Cardiac muscle cell (in vitro differentiated cells and primary cell): ENCODE measurements at places on chromosomes 3 and 15. TPM values are rescaled to one million over a fixed set of nuclear protein-coding genes. Genes with fewer than 3 reads are reported as not detected.
A peak's percentile ranks its signal among the peaks of the same experiment; 100 is the strongest.

Gene CKMT1A
- 1.4 and 5.9 TPM in 2 replicates for total RNA-seq

GRCh38 chr3:29521293-29521692 is 240.4 kb downstream of the RBMS3 start:
- H3K27ac ChIP-seq: peak overlapping the region; percentile 59
- peaks cover 39% of the 10 kb centered on the region for H3K4me1 ChIP-seq
- no peak for DNase-seq
- no peaks in the 10 kb centered on the region for H3K36me3 ChIP-seq
- no peaks in the 10 kb centered on the region for H3K27me3 ChIP-seq
- H3K4me3 ChIP-seq: no peak overlapping the region

GRCh38 chr15:69664572-69665571 is 212.3 kb downstream of the RPLP1 start:
- H3K27ac ChIP-seq: no peak overlapping the region
- no peaks in the 10 kb centered on the region for H3K36me3 ChIP-seq
- H3K27me3 ChIP-seq: no peaks in the 10 kb centered on the region
- no peaks in the 10 kb centered on the region for H3K4me1 ChIP-seq
- H3K4me3 ChIP-seq: no peak overlapping the region

DNA sequence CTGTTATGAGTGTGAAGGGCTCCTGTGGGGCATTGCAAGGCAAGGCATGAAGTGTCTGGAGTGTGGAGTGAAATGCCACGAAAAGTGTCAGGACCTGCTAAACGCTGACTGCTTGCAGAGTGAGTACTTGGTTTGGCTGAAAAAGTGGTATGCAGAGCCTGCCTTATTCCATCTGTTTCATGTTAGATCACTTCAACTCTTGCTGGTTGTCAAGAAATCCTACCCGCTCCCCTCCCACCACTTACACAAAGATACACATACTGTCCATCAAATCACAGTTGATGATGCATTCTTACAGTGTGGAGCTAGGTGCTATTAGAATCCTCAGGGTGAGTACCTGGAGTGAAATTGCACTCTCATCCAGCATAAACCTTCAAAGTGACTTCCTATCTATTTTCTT is 272.1 kb downstream of the UNC13C start:
- H3K4me1 ChIP-seq: no peaks in the 10 kb centered on the region
- H3K36me3 ChIP-seq: no peaks in the 10 kb centered on the region
- H3K27me3 ChIP-seq: no peaks in the 10 kb centered on the region
- no peak overlapping the region for H3K4me3 ChIP-seq
- DNase-seq: peak; percentile 5
- H3K27ac ChIP-seq: no peak overlapping the region

DNA sequence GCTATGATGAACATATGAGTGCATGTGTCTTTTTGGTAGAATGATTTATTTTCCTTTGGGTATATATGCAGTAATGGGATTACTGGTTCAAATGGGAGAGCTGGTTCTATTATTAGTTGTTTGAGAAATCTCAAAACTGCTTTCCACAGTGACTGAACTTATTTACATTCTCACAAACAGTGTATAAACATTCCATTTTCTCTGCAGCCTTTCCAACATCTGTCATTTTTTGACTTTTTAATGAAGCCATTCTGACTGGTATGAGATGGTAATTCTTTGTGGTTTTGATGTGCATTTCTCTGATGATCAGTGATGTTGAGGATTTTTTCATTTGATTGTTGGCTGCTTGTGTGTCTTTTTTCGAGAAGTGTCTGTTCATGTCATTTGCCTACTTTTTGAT is 1124.2 kb downstream of the NAALADL2 start:
- H3K36me3 ChIP-seq: no peaks in the 10 kb centered on the region
- no peak overlapping the region for H3K4me3 ChIP-seq
- H3K27ac ChIP-seq: no peak overlapping the region
- no peaks in the 10 kb centered on the region for H3K4me1 ChIP-seq
- DNase-seq: no peak
- H3K27me3 ChIP-seq: no peaks in the 10 kb centered on the region

- no peak overlapping the region for H3K4me3 ChIP-seq
- DNase-seq: no peak
- no peak overlapping the region for H3K27ac ChIP-seq
These were observed 22.3 kb upstream of the ACP3 start for GRCh38 chr3:132294906-132295305.

Gene RGMA
- total RNA-seq: 3.4 and 4.8 TPM in 2 replicates

Gene SEMA3B
- total RNA-seq: 16.7 and 25.9 TPM in 2 replicates

GRCh38 chr3:172550347-172550943 is 27.2 kb upstream of the TNFSF10 start:
- no peaks in the 10 kb centered on the region for H3K36me3 ChIP-seq
- no peak overlapping the region for H3K4me3 ChIP-seq
- peak; percentile 84 for DNase-seq
- no peaks in the 10 kb centered on the region for H3K27me3 ChIP-seq

- DNase-seq: no peak
- H3K27ac ChIP-seq: no peak overlapping the region
These were observed 504.1 kb upstream of the CDIN1 start for GRCh38 chr15:36075333-36075732.

DNA sequence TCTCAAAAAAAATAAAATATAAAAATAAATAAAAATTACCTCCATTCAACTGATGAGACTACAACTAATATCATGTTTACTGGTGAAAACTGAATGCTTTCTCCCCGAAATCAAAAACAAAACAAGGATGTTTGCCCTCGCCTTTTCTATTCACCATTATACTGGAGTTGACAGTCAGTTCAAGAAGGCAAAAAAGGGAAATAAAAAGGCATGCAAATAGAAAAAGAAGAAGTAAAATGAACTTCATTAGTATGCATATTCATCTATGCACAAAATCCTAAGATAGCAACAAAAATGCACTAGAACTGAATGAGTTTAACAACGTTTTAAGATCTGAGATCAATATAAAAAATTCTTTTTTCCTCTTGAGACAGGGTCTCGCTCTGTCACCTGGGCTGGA is 72.7 kb upstream of the FAM174B start:
- H3K27me3 ChIP-seq: no peaks in the 10 kb centered on the region
- no peak for DNase-seq

GRCh38 chr3:82676356-82677026 is 915.0 kb upstream of the GBE1 start:
- H3K27me3 ChIP-seq: no peaks in the 10 kb centered on the region
- H3K27ac ChIP-seq: no peak overlapping the region
- H3K36me3 ChIP-seq: no peaks in the 10 kb centered on the region
- H3K4me3 ChIP-seq: no peak overlapping the region
- no peak for DNase-seq
- no peaks in the 10 kb centered on the region for H3K4me1 ChIP-seq

- no peaks in the 10 kb centered on the region for H3K4me1 ChIP-seq
- no peak overlapping the region for H3K27ac ChIP-seq
- no peaks in the 10 kb centered on the region for H3K27me3 ChIP-seq
- H3K4me3 ChIP-seq: no peak overlapping the region
These were observed 149.9 kb upstream of the NR2E3 start for GRCh38 chr15:71660501-71660900.

DNA sequence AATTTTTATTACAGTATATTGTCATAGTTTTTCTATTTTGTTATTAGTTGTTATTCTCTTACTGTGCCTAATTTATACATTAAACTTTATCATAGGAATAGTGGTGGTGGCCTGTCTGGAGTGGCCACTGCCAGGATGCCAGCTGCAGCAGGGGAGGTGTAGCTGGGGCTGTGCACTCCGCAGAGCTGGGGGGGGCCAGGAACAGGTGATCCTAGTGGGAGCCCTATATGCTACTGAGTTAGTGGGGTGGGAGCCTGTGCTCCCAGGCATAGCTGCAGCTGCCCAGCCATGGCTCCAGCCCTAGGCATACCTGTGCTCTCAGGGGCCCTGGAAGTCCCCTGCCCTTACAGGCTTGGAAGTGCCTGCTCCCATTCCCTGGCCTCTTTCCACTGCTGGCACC is 638.1 kb upstream of the KCNMB2 start:
- no peaks in the 10 kb centered on the region for H3K4me1 ChIP-seq
- H3K36me3 ChIP-seq: no peaks in the 10 kb centered on the region
- H3K27ac ChIP-seq: no peak overlapping the region

DNA sequence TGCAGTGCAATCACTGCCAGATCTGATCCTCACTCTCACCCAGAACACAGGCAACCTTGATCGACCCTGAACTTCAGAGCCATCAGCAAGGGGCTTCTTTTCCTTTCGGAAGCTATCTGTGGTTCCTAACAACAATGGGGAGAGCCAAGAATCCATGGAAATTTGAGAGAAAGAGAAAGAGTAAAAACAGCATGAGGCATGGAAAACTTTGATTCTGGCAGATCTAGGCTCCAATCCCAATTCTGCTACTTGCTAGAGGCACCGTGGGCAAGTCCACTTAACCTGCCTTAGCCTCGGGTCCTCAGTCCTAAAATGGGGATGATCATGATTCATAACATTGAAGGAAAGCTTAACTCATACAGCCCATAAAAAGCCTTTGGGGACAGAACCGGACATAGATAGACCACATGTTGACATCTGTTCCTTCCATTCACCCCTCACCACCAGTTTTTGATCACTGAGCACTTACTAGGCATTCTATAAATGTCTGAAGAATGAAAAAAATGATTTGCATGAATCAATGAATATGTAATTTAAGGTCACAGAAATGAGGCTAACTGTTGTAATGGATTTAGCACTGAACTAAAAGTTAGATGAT is 605.7 kb upstream of the CFAP20DC start:
- H3K36me3 ChIP-seq: no peaks in the 10 kb centered on the region
- no peak overlapping the region for H3K27ac ChIP-seq
- H3K27me3 ChIP-seq: no peaks in the 10 kb centered on the region

Gene TM4SF18
- total RNA-seq: 0.33 TPM in 1 of 2 replicates, not detected in the other

Gene CPNE9
- not detected in 2 replicates for total RNA-seq

DNA sequence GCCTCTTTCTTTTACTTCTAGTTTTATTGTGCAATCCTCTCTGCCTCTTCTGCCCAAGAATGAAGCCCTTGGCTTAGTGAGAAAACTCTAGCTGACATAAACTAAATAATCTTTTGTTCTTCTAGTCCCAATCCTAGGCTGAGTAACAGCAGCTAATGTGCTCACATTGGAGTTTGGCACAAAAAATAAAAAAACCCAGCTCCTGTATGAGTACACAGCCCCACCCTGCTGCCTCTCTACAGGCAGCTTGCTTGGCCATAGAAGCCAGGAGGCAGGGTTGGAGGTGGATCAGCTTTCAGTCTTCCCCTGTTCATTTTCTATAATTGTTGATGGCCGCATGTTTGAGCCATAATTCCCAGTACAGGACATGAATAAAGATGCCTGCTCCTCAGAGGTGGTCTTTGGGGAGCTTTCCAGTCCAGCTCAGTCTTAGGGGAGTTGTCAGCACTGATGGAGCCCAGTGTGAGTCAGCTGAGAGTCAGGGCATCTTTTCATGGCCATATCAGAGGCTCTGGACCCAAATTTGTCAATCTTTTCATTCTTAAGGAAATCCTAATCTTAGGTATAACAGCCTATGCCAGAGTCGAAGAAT is 46.7 kb downstream of the RTP1 start:
- no peaks in the 10 kb centered on the region for H3K27me3 ChIP-seq
- H3K4me3 ChIP-seq: no peak overlapping the region
- peaks cover 7% of the 10 kb centered on the region for H3K4me1 ChIP-seq
- no peak overlapping the region for H3K27ac ChIP-seq
- DNase-seq: no peak

GRCh38 chr3:79405183-79405582 is 362.6 kb downstream of the ROBO1 start:
- H3K4me1 ChIP-seq: peaks cover 7% of the 10 kb centered on the region
- DNase-seq: no peak

- peaks cover 24% of the 10 kb centered on the region for H3K27me3 ChIP-seq
- H3K27ac ChIP-seq: no peak overlapping the region
- no peak for DNase-seq
- H3K4me3 ChIP-seq: no peak overlapping the region
These were observed 34.3 kb upstream of the SNRPA1 start for GRCh38 chr15:101329309-101329863.

DNA sequence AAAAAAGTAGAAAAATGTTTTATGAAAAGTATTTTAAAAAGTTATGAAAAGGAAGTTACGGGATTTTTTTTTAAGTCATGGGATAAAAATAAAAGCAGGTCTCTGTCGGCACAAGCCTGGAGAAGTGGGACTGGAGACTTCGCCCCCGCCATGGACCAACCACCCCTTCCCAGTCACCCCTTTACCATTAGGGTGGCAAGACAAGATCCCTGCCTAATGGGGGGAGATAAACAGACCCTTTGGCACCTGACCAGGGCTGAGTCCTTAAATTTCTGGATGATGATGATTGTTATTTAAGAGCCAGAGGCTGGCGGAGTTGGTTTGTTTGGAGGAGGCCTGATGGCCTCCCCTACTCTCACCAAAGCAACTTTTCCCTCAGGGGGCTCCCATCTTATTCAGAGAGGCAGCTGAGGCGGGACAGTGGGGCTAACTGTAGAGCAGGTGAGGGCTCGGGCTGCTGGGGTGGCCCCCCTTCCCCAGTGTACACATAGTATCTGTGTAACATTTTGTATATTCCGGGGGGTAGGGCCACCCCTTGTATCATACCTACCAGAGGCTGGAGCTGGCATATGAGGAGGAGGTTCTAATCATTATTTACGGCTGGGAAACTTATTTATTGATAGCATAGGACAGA is 74.0 kb downstream of the ADAMTS7 start:
- no peak for DNase-seq
- H3K4me3 ChIP-seq: no peak overlapping the region
- no peaks in the 10 kb centered on the region for H3K27me3 ChIP-seq
- no peaks in the 10 kb centered on the region for H3K36me3 ChIP-seq
- H3K4me1 ChIP-seq: no peaks in the 10 kb centered on the region
- no peak overlapping the region for H3K27ac ChIP-seq

DNA sequence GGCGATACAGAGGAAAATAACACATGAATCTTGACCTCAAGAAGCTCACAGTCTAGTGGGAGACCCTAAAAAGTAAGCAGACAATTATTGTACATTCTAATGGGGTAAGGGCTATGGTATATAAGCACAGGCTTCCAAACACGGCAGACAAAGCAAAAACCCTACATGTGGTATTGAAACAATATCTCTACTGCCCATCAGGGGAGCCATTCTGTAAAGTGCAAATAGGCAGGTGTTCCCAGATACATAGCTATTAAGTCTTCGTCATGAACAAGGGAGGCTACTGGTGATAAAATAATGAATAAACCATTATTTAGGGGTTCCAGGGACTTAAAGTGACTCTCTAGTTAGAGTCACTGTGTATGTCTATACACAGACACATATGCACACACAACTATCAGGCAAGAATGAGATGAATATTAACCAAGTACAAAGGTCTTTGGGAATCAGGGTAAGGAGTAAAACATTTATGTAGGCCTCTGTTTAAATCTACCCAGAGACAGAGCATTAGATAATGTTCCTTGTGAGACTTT is 38.7 kb upstream of the ASB14 start:
- H3K4me1 ChIP-seq: no peaks in the 10 kb centered on the region
- no peak overlapping the region for H3K4me3 ChIP-seq
- H3K27me3 ChIP-seq: peaks cover 5% of the 10 kb centered on the region
- no peak for DNase-seq

GRCh38 chr3:64152086-64152485 is 73.2 kb downstream of the PRICKLE2 start:
- peaks cover 21% of the 10 kb centered on the region for H3K4me1 ChIP-seq
- no peak for DNase-seq
- H3K27me3 ChIP-seq: no peaks in the 10 kb centered on the region
- peaks cover 4% of the 10 kb centered on the region for H3K36me3 ChIP-seq

GRCh38 chr3:138941259-138941885 is 5.6 kb downstream of the FOXL2 start:
- H3K4me1 ChIP-seq: peaks cover 18% of the 10 kb centered on the region
- peak; percentile 75 for DNase-seq
- no peaks in the 10 kb centered on the region for H3K36me3 ChIP-seq
- no peak overlapping the region for H3K27ac ChIP-seq
- H3K4me3 ChIP-seq: no peak overlapping the region
